ENCODE measurements at places on chromosomes 4 and X.

DNA sequence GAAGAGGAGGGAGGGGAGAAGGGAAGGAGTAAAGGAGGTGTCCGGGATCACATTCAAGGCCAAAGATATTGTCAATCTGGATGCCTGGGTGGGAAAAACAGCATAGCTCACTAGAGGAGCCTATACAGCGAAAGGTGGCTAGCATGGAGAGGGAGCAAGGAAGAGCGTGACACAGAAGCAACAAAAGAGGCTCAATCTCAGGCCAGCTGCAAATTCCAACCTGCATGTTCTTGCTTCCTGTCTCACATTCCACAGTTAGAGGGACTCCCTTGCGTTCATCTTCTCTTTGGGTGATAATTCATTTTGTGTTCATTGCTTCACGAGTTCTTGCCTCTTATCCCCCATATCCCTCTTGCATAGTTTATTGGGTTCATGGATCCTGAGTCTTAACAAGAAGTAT lies 3.0 kb upstream of the CLNK start:
- DNase-seq = no peak

- no peak for DNase-seq
Observed at GRCh38 chrX:42804524-42804923, 26.6 kb upstream of the PPP1R2C start.

DNA sequence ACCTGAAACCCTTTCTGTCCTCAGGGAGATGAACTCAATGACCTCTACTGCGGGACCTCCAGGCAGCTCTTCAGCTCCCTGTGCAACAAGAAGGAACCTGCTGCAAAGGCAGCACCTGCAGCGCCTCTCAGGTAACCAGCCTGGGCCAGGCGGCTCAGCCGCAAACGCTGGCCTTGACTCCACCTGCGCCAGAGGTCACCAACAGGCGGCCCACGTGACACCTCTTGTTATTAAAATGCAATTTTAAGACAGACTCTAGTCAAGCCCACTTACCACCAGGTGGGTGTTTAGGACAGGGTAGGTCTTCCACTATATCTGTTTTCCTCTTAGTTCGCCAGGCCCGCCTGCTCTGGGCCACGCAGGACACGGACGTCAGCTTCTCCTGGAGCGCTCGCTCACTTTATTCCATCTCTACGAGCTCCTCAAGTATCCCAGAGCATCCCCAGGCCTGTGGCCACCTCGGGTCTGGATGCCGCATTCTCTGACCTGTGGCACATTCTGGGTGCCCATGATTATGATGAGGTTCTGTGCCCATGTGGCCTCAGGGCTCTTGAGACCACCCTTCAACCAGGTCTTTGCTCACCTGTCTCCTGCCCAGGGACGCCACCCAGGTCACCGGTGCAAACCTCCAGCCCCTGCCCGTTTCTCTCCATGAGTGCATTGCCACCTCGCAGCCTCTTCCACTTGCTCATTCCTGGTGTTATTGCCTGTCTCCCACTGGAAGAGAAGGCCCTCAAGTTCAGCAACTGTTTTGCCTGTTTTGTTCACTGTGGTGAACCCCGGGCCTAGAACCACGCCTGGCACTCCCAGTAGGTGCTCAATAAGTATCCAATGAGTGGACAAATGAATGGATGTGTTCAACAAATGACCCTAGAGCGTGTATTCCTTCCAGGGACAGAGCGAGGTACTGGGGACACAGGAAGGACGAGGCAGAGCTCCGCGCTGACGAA lies 32.8 kb upstream of the JAKMIP1 start:
- no peak for DNase-seq

DNA sequence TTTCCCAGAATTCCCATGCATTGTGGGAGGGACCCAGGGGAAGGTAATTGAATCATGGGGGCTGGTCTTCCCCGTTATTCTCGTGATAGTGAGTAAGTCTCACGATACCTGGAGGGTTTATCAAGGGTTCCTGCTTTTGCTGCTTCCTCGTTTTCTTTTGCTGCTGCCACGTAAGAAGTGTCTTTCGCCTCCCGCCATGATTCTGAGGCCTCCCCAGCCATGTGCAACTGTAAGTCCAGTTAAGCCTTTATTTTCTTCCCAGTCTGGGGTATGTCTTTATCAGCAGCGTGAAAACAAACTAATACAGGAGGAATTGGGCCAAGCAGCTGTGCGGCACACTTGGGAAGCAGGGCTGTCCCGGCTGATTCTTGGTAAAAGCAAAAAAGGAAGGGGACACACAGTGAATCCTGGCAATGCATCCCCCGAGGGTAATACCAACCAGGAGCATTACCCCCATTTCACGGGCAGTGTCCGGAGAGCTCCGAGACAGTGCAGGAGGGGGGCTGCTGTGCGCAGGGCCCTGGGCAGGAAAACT lies 185.7 kb downstream of the AFAP1 start:
- no peak for DNase-seq

DNA sequence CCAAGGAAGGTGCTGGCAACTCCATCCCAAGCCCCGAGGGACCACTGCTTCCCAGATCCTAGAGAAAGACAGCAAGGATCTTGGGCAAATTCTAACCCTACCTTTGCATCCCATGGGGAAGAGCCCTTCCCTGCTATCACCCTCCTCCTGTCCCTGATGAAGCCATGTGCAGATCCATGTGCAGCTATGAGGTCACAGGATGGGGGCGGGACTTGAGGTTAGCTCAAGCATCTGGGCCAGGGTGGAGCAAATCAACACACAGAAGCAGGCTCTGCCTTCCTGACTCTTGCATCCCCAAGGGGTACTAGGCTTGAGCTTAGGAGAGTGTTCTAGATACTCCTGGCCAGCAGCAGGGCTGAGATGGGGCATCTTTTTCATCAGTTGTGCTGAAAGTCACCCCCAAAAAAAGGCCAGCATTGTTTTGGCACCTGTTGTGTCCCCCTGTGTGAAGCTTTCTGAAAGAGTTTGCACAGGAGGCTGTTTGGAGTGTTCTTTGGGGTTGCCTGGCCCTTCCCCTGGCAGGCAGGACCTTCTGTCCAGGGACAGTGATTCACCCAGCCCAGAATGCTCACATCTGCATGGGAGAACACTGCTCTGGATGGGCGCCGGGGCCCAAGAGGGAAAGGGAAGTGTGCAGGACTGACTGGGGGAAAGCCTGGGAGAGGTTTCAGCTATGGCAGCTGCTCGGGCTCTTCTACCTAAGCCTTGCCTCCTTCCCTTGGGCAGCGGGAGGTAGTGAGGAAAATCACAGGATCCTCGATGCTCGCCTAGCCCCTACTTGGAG lies 50.8 kb downstream of the PRPS1 start:
- peak; percentile 66 for DNase-seq

- DNase-seq = no peak
Observed at GRCh38 chr4:147493307-147493706, 12.4 kb downstream of the EDNRA start.

DNA sequence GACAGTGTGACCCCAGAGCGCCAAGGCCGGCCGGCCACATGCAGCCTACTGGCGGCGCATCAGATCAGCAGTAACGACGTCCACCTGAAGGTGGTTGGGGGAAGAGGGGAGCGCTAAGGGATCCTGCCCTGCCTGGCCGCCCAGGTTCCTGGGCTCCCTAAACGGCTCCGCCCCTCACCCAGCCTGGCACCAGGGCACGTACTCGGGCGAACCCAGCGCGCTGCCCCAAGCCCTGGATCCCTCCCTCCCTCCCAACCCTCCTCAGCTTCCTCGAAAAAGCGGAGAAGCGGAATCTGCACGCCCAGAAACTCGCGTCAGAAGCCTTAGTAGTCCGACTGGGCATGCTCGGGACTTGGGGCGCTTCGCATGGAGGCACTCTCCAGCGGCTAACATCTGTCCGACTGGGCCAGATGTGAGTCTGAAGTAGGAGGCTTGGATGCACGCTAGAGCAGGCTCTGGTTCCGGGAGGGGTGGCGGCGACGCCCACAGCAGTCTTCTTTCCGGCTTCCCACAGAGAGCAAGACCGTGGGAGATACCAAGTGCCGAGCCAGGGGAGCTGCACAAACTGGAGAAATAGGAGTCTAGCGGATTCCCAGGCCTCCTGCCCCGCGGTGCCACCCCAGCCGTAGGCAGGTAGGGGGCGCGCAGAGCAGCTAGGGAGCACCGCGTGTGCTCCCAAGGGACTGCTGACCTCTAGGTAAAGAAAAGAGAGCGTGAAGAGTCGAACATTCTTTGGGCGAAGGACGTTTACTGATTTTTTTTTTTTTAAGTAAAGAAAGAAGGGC lies 114.3 kb upstream of the TEX13C start:
- no peak for DNase-seq

DNA sequence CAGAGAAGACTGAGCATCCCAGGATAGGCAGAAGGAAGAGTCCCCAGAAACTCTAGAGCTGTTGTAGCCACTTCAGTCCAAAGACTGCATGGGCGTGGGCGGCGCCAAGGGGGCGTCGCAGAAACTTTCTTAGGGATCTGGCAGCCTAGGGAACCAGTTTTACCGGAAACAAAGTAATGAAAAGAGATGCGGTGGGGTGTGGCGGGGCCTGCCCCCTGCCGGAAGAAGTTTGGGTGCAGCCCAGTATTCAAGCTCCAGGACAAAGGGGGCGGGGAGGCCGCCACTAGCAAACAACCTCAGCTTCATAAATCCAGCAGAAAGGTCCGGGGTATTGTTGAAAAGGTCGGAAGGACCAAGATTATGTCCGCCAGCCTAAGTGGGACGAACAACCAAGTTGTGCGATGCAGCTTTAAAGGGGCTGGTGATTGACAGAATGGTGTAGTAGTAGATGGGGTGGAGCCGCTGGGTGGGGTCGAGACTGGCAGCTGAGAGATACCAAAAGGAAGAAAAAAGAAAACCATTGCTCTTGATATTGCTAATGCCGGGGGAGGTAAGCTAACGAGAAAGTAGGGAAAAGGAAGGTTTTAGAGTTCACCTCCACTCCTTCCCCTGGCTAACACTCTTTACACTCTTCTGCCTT lies 190.5 kb downstream of the RRAGB start:
- peak; percentile 43 for DNase-seq

- no peak for DNase-seq
Observed at GRCh38 chrX:13427441-13428052, 107.7 kb upstream of the ATXN3L start.

DNA sequence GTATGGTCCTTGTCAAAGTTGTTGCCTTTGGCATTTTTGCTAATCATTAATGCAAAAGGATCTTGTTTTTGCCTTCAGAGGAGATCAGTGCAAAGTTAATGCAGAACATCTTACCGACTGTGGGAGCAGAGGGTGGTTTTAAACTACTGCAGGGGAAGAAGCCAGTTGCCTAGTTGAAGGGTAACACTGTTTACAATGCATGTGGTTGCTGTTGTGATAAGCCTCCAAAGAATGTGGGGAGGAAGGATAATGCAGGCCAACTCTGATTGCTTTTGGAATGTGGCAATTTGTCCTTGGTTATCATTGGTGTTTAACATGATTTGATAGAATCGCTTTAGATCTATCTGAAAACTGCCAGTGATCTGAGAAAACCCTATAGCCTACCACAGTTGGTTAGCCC lies 204.3 kb upstream of the TLL1 start:
- no peak for DNase-seq

GRCh38 chr4:154485127-154485773 lies 6.3 kb downstream of the DCHS2 start:
- DNase-seq = no peak

- no peak for DNase-seq
Observed at GRCh38 chr4:148425327-148426110, 16.7 kb downstream of the NR3C2 start.

- DNase-seq = no peak
Observed at GRCh38 chr4:140871368-140871767, 115.2 kb upstream of the TBC1D9 start.

DNA sequence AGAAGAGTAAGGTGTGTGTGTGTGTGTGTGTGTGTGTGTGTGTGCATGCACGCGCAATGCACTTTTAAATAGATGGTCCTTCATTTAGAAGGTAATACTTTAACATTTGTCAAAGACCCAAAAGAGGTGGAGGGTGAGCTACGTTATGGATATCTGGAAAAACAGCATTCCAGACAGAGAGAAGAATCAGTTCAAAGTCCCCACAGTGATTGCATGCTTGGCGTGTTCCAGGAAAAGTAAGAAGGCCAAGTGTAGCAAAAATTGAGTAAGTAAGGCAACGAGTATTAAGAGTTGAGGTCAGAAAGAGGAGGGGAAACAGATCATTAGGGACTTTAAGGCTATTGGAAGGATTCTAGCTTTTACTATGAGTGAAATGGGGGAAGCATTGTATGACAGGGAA lies 21.9 kb upstream of the GABRE start:
- DNase-seq = no peak

GRCh38 chr4:70901607-70901983 lies 574 bp upstream of the MOB1B start:
- no peak for DNase-seq

DNA sequence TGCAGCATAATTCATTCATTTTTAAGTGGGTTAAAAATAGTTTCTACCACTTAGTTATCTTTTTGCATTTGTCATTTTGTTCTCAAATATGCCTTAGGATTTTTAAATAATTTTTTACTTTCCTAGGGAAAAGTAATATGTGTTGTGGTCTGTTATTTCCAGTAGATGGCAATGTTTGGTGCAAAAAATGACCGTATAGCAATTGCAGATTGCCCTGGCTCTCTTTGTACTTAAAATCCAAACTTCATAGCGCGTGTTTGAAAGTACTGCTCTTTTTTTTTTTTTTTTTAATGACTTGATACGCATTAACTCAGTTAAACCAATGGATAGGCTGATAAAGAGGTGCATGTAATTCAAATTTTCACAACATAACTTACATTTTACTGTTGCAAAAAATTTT lies 74.4 kb upstream of the RBMX start:
- peak; percentile 12 for DNase-seq

- DNase-seq = no peak
Observed at GRCh38 chr4:120731561-120731960, 191.0 kb downstream of the PRDM5 start.

- DNase-seq = no peak
Observed at GRCh38 chr4:581753-582361, 5.8 kb upstream of the TMEM271 start.

All from CD4-positive, alpha-beta T cell treated with Interleukin-15 for 4 hours (primary cell).